ENCODE measurements at places on chromosomes 4 and X. TPM values are rescaled to one million over a fixed set of nuclear protein-coding genes. Genes with fewer than 3 reads are reported as not detected.

- DNase-seq, result no peak
These were observed 138.5 kb upstream of the ZIC3 start for GRCh38 chrX:137427426-137427778.

The RTL5 gene
- total RNA-seq, result 16.2 TPM

- no peak for DNase-seq
These were observed 115.2 kb upstream of the KIT start for GRCh38 chr4:54542540-54543041.

GRCh38 chr4:37400241-37400881, 155.8 kb downstream of the NWD2 start:
- no peak for DNase-seq

GRCh38 chr4:146469022-146469421, 52.7 kb downstream of the SLC10A7 start:
- no peak for DNase-seq

DNA sequence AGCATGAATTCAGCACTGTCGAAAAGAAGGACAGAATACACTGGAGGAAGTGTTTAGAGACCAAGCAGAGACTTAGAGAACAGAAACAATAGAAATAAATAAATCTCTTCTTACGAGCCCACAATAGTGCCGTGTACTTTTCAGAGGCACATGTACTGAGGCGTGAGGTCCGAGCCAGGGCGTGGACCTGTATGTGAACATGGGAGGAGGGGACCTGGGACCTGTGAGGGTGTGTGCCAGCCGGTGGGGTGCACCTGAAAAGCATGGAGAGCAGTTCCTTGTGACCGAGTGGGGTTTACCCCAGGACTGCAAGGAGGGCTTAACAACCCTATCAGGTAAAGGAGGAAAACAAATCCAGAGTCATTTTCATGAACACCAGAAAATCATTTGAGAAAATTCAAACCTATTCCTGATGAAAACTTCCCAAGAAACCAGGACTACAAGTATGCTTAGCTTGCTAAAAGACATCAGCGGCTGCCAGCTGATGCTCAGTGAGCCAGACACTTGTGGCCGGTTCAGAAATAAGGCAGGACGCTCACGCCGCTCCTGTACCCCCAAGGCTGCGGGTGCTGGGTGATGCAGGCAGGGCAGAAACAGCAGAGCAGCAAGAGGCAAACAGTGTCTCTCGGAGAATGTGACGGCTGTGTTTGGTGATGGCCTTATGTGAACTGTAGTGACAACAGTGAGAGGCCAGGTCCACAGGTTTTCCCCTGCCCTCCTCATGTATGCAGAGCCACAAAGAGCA, 37.1 kb downstream of the NELFA start:
- no peak for DNase-seq

DNA sequence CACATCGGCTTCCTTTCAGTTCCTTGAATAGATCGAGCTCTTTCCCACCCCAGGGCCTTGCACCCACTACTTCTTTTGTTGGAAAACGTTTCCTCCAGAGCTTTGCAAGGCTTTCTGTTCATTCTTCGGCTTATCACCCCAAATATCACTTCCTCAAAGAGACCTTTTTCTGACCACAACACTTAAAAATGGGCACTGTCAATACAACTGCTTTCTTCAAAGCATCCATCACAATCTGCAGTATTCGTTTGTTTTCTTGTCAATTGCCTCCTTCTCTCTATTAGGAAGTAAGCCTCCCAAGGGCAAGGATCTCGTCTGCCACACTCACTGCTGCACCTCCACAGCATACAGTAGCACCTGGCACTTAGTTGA, 17.7 kb upstream of the CENPU start:
- DNase-seq, result no peak

The PAPSS1 gene
- 52.9 TPM for total RNA-seq

DNA sequence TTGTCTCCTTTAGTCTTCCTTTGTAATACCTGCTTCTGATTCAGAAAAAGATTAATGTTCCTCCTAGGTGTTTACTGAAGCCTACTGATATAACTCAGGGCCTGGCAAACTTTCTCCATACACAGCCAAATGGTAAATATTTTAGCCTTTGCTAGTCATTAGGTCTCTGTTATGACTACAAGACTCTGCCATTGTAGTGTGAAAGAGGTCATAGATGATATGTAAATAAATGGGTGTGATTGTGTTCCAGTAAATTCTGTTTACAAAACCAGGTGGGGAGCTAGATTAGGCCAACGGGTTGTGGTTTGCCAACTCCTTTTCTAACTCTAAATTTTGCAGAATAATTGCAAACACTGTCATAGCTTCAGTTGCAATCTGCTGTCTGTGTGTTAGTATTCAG, 568.1 kb upstream of the GNPDA2 start:
- DNase-seq, result no peak

GRCh38 chr4:8297141-8297601, 27.6 kb downstream of the HTRA3 start:
- DNase-seq, result no peak

DNA sequence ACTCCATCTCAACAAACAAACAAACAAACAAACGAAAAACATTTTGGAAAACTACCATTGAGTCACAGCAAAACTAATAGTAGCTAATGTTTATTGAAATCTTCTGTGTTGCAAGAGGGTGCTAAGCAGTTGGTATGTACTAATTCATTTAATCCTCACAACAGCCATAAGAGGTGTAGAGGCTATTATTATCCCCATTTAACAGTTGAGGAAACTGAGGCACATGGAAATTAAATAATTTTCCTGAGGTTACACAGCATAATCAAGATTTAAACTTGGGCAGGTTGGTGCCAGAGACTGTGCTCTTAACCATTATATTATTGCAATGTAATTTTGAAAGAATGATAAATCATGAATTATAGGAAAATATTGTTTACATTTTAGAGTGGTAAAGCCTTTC, 17.5 kb upstream of the RHOH start:
- DNase-seq, result no peak

GRCh38 chrX:23773601-23774175, 9.3 kb upstream of the SAT1 start:
- DNase-seq, result no peak

GRCh38 chr4:183353557-183353956, 31.3 kb upstream of the CLDN24 start:
- DNase-seq, result peak; percentile 7

The MXRA5 gene
- total RNA-seq, result 2.5 TPM

DNA sequence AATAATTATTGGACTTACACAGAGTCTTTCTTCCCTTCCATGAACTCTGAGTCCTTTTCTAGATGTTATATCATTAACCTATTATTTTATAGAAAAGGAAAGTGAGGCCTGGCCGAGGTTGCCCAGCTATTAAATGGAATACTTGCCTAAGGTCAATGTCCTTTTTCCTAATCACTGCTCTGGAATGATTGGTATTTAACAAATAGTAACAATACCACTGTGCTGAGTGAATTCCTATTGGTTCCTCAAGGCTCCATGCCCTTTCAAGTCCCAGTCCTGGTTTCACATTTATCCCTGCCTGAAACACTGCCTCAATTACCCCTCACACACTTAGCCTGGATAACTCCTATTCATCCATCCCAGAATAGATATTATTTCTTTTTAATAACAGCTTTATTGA, 6.2 kb downstream of the TCEAL9 start:
- DNase-seq, result no peak

- no peak for DNase-seq
These were observed 3.1 kb upstream of the P2RY4 start for GRCh38 chrX:70262952-70263567.

DNA sequence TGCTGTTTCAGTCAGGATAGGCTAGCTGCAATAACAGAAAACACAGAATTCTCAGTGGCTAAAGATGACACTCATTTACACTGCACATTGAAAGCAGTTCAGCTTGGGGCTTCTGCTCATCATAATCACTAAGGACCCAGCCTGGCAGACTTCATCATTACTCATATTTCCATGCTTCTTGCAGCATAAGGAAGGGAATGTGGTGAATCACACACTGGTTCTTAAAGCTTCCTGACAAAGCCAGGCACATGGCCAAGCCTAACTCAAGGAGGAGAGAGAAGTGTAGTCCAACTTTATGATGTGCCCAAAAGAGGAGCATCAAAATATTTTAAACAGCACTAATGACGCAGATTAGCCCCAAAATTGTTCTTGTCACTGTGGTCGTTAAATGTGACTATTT, 186.5 kb downstream of the BANK1 start:
- no peak for DNase-seq

DNA sequence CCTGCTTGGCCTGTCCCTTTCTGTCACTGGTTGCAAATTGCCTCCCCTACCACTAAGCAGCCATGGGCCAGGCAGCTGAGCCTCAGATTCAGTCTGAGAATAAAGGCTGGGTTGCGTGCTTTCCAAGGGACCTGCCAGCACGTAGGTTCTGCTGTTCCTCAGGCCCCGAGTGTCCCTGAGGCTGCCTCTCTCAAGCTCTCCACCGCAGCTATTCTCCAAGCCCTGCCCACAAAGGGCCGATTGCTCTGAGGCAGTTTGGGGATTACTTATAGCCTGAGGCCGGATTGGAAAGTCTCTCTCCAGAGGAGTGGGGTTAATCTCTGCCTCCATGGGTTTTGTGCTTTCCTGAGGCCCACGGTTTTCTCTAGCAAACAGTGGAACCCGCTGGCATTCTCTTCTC, 590.7 kb downstream of the BCOR start:
- peak; percentile 33 for DNase-seq

DNA sequence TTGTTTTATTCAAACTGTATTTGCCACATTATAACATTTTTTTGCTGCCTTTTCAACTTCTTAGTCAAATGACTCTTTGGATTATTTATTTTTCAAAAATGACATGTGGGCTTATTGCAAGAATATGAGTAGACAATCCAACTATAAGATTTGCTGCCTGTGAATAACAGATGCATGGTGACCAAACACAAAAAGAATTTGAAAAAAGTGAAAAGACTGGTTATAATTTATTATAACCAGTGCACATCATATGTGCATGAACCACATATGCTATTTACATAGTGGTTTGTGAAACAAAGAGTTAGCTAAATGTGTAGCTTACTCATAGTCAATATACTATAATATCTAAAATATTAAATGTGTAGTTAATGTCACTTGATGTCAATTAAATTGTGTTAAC, 2086.8 kb downstream of the ARAP2 start:
- no peak for DNase-seq

GRCh38 chrX:131646106-131646505, 102.2 kb downstream of the OR13H1 start:
- DNase-seq, result no peak

GRCh38 chr4:8009097-8009496, 69.4 kb upstream of the AFAP1 start:
- no peak for DNase-seq

- DNase-seq, result no peak
These were observed 48.9 kb downstream of the JADE3 start for GRCh38 chrX:46961097-46961496.

DNA sequence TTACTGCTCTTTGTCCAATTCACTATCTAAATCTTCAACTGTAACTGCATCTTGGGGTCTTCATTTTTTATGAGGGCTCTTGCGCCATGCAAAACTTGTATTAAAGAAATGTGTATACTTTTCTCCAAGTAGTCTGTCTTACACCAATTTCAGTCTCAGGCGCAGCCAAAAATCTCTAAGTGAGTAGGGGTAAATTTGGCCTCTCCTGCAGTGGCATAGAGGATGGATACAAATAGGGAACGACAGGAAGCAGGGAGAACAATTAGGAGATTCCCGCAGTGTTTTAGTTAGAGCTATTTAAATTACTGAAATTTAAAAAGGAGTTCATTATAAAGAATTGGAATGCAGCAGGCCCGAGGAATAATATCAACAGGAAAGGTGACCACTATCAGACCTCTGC, 30.2 kb downstream of the DMP1 start:
- no peak for DNase-seq

The GPR143 gene
- total RNA-seq, result not detected

GRCh38 chr4:17544831-17545234, 29.9 kb downstream of the CLRN2 start:
- no peak for DNase-seq

DNA sequence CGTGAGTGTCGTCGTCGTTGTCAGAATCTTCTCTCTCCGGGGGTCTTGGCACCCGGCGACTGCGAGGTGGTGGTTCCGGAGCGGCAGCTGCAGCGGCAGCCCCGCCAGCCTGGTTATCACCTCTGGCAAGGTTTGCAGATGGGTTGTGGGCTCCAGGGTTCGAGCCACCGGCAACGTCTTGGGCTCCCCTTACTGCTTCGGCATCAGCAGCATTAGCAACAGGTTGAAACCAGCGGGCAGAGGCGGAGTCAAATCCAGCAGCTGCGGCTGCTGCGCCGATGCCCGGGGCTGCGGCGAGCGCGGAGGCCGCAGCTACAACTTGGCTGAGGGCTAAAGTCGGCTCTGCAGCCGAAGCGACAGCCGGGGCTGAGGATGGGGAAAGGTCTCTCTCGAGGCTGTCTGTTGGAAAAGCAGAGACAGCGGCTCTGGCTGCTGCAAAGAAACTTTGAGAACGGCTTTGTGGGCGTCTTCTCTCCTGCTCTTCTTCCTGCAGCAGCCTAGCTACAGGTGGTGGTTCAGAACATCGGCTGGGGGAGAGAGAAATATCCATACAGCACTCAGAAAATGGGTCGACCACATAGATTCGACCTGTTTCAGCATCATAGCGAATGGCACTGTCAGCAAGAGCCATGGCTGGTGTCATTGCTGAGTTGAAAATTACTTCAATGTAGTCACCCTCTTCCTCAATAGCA, 3.6 kb downstream of the IRS4 start:
- DNase-seq, result no peak

- no peak for DNase-seq
These were observed 3.7 kb downstream of the KLB start for GRCh38 chr4:39410415-39410814.

The HSD17B11 gene
- total RNA-seq, result 66.1 TPM

The TCEAL2 gene
- 6.2 TPM for total RNA-seq

DNA sequence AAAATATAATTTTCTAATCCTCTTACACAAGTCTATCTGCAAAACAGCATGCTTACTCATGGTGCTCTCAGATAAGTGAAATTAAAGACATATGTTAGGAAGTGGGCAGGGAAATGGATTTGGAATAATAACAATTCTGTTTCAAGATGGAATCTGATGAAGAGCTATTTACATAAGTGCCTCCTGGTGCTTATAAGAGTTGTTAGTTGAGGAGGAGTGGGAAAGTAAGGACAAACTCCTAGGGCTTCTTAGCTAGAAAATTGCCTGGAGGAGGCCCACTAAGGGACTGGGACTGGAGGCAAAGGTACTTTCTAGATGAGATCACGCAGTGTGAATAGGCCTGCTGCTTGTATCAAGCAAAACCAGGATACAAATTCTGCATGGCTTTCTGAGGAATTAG, 939.8 kb downstream of the GLUD2 start:
- DNase-seq, result no peak

- no peak for DNase-seq
These were observed 48.5 kb upstream of the GAB1 start for GRCh38 chr4:143288171-143288570.

GRCh38 chrX:72258174-72258573, 18.9 kb downstream of the RPS4X start:
- DNase-seq, result no peak

- peak; percentile 96 for DNase-seq
These were observed at the start of gene CLCN5 for GRCh38 chrX:49922291-49923241. Gene CLCN5, plus strand, starts transcription at chrX:49922596. Its CDS starts 2,703 bp downstream, at chrX:49925299.

The DUSP9 gene
- total RNA-seq, result 0.13 TPM

The RUFY3 gene
- 109 TPM for total RNA-seq

DNA sequence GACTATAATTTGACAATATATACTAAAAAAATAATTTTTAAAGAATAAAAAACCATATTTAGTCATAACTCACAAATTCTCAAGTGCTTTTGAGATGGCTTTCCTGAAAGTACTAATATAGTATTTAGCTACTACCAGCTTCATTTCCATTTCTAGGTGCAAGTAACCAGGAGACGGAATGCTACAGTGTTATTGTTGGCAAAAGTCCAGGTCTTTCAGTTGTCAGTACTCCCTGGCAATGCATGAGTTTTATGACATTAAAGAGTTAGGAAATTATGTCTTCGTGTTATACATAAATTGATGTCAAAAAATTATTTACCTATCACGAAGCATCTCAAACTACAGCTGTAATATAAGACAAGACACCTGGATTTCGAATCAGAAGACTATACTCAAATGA, 45.0 kb downstream of the TMEM47 start:
- no peak for DNase-seq
